Pulmonary artery endothelial cell (primary cell): ENCODE measurements at places on chromosomes 11 and 22. TPM values are rescaled to one million over a fixed set of nuclear protein-coding genes. Genes with fewer than 3 reads are reported as not detected.

GRCh38 chr22:47169801-47170140, 407.3 kb downstream of the TBC1D22A start:
- no peak for DNase-seq

GRCh38 chr22:19593991-19594569, 69.9 kb upstream of the CLDN5 start:
- DNase-seq, result no peak

DNA sequence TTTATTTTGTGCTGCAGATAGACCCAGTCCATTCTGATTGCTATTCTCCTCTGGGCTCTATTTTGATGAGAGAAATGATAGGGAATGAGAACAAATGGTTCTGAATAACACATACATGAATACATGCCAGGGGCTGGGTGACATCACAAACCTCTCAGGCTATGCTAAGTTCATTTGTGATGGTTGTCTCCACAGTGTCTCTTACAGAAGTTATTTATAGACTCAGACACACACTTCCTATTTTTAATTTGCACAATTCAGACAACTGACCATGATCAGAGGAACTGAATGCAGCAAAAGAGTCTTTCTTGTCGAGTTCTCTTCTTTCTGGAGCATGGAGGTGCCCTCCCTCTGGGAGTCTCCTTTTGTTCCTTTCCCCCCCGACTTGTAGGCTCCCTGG, 991.7 kb downstream of the OPCML start:
- no peak for DNase-seq

- no peak for DNase-seq
These were observed 31.6 kb downstream of the OR10A6 start for GRCh38 chr11:7899418-7899817.

Gene FLRT1
- total RNA-seq, result not detected in 2 replicates
